Endothelial cell (in vitro differentiated cells): ENCODE measurements at places on chromosomes 1 and 21.

DNA sequence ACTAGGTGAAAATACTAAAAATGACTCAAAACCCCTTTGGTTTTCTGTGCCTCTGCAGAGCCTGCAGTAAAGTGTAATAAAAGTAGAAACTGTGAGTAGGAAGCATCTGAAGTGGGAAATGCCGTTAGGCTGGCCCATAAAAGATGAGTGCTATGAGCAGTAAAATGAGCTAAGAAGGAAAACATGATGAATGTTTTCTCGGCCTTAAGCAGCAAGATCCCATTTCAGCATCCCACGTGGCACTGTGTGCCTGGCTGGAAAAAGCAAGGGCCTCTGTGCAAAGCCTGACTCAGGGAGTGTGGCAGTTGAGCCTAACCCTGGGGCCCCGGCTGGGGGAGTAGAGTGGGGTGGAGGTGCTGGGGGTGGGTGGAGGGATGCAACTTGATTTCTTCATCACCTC lies 109.5 kb downstream of the TBX15 start:
- peaks cover 2% of the 10 kb centered on the region for H3K27me3 ChIP-seq
- no peaks in the 10 kb centered on the region for H3K4me1 ChIP-seq
- H3K36me3 ChIP-seq: peaks cover 12% of the 10 kb centered on the region
- DNase-seq: no peak
- no peak overlapping the region for H3K27ac ChIP-seq

DNA sequence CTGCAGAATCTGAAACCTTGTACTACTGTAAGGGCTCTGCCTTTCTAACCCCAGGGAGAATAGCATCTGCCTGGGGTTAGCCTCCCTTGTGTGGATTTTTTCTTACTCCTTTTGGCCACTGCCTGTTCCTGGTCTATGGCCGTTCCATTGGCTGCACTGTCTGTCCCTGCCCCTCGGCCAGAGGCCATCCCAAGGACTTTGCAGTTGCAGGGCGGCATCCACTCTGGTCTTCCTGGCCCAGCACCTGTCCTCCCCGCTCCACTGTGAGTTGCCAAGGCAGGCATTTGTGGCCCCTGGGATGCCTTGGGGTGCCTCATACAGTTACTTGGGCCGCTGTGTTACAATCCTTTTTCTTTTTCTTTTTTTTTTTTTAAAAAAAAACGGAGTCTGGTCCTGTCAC lies 45.8 kb downstream of the PDE9A start:
- H3K4me1 ChIP-seq: peaks cover 11% of the 10 kb centered on the region
- H3K4me3 ChIP-seq: no peak overlapping the region
- H3K27ac ChIP-seq: no peak overlapping the region
- no peak for DNase-seq

DNA sequence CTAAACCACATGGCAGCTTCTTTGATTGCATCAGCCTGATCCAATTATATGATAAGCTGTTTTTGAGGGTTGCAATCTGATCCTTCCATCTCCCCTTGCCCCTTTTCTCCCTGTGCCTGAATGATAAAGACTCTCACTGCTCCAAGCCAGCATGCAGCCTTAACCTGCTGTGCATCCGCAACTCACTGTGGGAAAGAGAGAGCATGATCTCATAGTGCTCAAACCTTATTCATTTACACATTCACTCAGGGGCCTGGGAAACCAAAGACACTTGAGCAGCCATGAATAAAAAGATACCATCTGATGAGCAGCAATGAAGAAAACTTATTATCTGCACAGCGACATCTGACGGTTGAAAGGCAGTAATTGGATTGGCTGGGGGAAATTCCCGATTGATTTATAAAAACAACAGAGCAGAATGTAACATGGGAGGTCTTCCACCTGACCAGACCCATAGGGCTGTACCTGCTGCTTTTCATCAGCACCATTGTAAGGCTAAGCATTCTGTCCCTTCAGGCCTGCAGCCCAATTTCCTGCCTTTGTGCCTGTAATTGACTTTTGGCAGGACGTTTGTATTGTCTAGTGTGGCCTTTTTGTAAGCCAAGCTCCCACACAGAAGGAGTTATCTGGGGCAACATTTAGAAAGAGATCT lies 62.5 kb downstream of the KIAA0040 start:
- peak; percentile 17 for DNase-seq
- H3K4me1 ChIP-seq: peaks cover 40% of the 10 kb centered on the region
- peaks cover 4% of the 10 kb centered on the region for H3K36me3 ChIP-seq
- peaks cover 6% of the 10 kb centered on the region for H3K27me3 ChIP-seq
- peak overlapping the region; percentile 68 for H3K27ac ChIP-seq

- peaks cover 17% of the 10 kb centered on the region for H3K4me1 ChIP-seq
- peak overlapping the region; percentile 46 for H3K27ac ChIP-seq
- no peak overlapping the region for H3K4me3 ChIP-seq
- H3K36me3 ChIP-seq: no peaks in the 10 kb centered on the region
- DNase-seq: no peak
These were observed 122.5 kb upstream of the CACYBP start for GRCh38 chr1:174877208-174877673.

GRCh38 chr1:220680085-220680687 lies 10.0 kb upstream of the C1orf115 start:
- no peaks in the 10 kb centered on the region for H3K27me3 ChIP-seq
- no peaks in the 10 kb centered on the region for H3K4me1 ChIP-seq
- H3K27ac ChIP-seq: no peak overlapping the region
- DNase-seq: peak; percentile 31

GRCh38 chr1:62194651-62195544 lies at the start of gene L1TD1:
TSS of gene L1TD1 (plus strand) at chr1:62194849. CDS start at chr1:62206629, 11,780 bp downstream.
- H3K27me3 ChIP-seq: peaks cover 6% of the 10 kb centered on the region
- peak within 1 kb of the TSS; percentile 99 for H3K4me3 ChIP-seq
- H3K27ac ChIP-seq: peak within 1 kb of the TSS; percentile 82
- H3K4me1 ChIP-seq: peaks cover 22% of the 10 kb centered on the region
- peaks cover 10% of the 10 kb centered on the region for H3K36me3 ChIP-seq

- H3K4me1 ChIP-seq: peaks cover 61% of the 10 kb centered on the region
- peaks cover 6% of the 10 kb centered on the region for H3K36me3 ChIP-seq
- peak overlapping the region; percentile 86 for H3K4me3 ChIP-seq
- peak overlapping the region; percentile 42 for H3K27ac ChIP-seq
- DNase-seq: no peak
- peaks cover 43% of the 10 kb centered on the region for H3K27me3 ChIP-seq
These were observed 722 bp downstream of the LHX8 start for GRCh38 chr1:75134647-75135572.

- H3K36me3 ChIP-seq: no peaks in the 10 kb centered on the region
- no peak overlapping the region for H3K27ac ChIP-seq
- H3K4me3 ChIP-seq: no peak overlapping the region
These were observed 1.9 kb downstream of the RGS18 start for GRCh38 chr1:192160196-192160595.

DNA sequence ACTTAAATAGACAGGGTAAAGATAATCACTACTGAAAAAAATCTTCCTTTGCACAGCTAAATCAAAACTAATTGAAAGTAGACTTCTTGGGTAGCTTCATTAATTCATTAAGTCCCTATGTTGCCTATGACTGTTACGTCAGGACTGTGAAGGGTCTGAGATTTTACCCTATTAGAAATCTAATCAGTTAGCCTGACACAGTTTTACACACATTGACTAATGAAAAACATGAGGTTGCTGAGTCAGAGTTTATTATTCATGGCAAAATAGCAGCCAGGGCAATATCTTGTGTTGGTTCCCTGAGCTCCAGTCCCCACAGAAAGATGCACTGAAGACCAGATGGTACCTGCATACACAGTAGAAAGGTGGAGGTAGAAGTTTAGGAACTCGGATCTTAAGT lies 262.5 kb upstream of the ZP4 start:
- no peak for DNase-seq
- H3K27ac ChIP-seq: no peak overlapping the region
- H3K27me3 ChIP-seq: peaks cover 2% of the 10 kb centered on the region
- no peak overlapping the region for H3K4me3 ChIP-seq

DNA sequence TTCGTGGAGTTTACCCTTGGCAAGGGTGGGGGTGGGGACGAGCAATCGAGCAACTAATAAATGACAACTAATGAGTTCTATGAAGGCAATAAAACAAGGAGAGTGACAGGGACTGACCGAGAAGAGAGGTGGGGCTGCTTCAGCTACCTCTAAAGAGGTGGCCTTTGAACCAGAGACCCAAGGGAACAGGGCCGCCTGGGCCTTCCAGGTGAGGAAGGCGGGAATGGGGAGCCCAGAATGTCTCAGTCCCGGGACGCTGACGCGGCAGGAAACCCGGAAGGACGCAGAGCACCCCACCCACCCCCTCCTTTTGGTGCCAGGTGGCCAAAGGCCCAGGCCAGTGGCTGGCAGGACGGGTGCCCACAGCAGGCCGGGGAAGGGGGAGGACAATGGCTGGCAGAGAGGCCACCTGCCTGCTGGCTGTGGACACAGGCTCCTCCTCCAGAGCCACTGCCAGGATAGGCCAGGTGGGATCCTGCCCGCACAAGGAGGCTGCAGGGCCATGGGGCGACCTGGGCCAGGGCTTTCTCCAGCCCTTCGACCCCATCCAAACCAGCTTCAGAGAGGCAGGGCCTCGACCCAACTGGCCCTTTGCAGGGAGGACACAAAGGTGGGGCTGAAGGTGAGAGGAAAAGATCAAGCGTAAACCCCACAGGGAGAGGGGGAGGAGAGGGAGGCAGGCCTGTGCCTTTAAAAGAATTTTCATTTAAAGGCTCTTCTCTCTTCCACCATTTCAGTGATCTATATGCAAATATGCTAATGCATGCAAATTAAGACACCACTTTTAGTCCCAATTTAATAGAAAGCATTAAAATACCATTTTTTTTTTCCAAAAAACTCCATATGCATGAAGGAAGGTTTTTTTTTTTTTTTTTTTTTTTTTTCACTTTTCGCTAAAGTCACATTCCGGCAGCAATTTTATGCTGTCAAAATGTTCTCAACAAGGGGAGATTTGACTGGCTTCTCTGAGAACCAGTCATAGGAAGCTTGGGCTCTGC lies 58.1 kb downstream of the CASZ1 start:
- no peaks in the 10 kb centered on the region for H3K4me1 ChIP-seq
- no peak overlapping the region for H3K4me3 ChIP-seq
- H3K27ac ChIP-seq: no peak overlapping the region
- H3K27me3 ChIP-seq: no peaks in the 10 kb centered on the region
- H3K36me3 ChIP-seq: no peaks in the 10 kb centered on the region

DNA sequence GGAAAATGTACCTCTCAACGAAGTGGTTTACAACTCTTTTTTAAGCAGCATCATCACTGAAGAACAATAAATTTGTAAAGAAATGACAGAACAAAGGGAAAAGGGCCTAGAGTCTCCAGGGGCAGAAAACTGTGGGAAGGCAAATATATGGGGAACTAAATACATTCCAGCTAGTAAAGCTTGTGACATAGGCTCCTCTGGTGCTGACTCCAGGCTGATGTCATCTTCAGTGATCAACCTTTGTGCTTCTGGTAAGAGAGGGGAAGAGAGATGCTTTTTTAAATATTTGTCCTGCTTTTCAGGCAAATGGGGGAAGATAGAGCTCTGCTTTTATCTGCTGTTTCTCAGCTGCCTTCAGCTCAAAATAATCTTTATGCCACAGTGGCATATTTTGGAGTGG lies 323.2 kb downstream of the LRRIQ3 start:
- no peaks in the 10 kb centered on the region for H3K36me3 ChIP-seq
- peaks cover 4% of the 10 kb centered on the region for H3K27me3 ChIP-seq
- H3K4me3 ChIP-seq: no peak overlapping the region
- DNase-seq: no peak
- peaks cover 4% of the 10 kb centered on the region for H3K4me1 ChIP-seq

GRCh38 chr1:154623358-154623757 lies 15.4 kb upstream of the ADAR start:
- H3K4me1 ChIP-seq: peaks cover 19% of the 10 kb centered on the region
- H3K4me3 ChIP-seq: no peak overlapping the region
- no peak overlapping the region for H3K27ac ChIP-seq
- DNase-seq: no peak

GRCh38 chr21:45114072-45114471 lies 39.7 kb downstream of the ADARB1 start:
- no peak for DNase-seq
- H3K4me1 ChIP-seq: peaks cover 20% of the 10 kb centered on the region
- H3K27ac ChIP-seq: no peak overlapping the region

- H3K36me3 ChIP-seq: no peaks in the 10 kb centered on the region
- H3K27me3 ChIP-seq: peaks cover 1% of the 10 kb centered on the region
- H3K4me1 ChIP-seq: no peaks in the 10 kb centered on the region
These were observed 622.3 kb upstream of the PLXNA2 start for GRCh38 chr1:208866386-208866955.

DNA sequence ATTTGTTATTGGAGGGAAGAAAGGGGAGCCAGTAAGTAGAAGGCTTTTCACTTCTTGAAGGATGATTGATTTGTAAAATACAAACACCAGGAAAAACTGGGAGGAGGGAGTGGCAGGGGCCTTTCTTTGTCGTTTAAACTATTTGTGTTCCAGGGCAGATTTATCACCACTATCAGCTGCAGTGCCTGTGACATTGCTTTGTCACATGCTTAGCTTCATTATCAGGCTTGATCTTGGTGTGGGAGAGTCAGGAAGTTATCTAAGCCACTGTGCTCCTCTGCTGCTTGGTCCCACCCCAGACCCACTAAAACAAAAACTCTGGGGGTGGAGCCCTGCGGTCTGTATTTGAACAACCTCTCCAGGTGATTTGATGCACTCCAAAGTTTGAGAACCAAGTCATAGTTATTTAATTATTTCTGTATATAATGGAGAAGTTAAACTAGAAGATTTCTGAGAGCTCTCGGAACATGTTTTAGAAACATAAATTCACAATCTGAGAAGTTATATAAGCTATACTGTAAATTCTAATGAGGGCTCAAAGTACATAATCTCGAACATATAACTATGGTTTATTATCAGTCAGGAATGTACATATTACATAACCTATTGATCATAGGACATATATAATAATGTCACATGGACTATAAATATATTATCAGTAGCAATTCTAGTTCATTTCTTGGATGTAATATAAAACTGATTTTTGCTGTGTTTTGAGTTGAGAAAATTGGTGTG lies 87.9 kb downstream of the CDC14A start:
- H3K27me3 ChIP-seq: no peaks in the 10 kb centered on the region
- no peak for DNase-seq
- peak overlapping the region; percentile 67 for H3K27ac ChIP-seq
- H3K36me3 ChIP-seq: peaks cover 4% of the 10 kb centered on the region

GRCh38 chr1:227895828-227896685 lies 51.7 kb downstream of the WNT9A start:
- peaks cover 4% of the 10 kb centered on the region for H3K36me3 ChIP-seq
- no peaks in the 10 kb centered on the region for H3K4me1 ChIP-seq
- DNase-seq: peak; percentile 3
- H3K27ac ChIP-seq: no peak overlapping the region

- peaks cover 5% of the 10 kb centered on the region for H3K27me3 ChIP-seq
- H3K4me3 ChIP-seq: no peak overlapping the region
- no peak for DNase-seq
- H3K4me1 ChIP-seq: peaks cover 8% of the 10 kb centered on the region
These were observed 37.9 kb upstream of the EDEM3 start for GRCh38 chr1:184792450-184792969.

GRCh38 chr1:56028244-56028643 lies 551.1 kb downstream of the PLPP3 start:
- H3K4me3 ChIP-seq: no peak overlapping the region
- H3K36me3 ChIP-seq: no peaks in the 10 kb centered on the region
- H3K27me3 ChIP-seq: peaks cover 2% of the 10 kb centered on the region

DNA sequence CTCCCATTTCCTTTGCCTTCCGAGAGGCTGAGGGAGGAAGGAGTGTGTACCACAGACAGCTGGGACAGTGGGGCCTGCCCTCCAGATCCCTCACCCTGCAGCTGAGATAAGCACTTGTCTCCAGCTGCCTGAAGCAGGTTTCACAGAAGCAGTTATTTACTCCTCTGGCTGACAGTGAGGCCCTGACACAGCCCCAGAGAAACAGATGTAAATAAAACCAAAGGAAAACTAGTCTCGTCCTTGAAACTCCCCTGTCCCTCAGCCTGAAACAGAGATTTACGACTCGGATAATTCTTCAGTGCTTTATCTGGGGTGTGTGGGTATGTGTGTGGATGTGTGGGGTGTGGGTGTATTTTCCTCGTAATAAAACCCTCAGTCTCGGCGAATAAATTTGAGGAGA lies 181.1 kb downstream of the IGSF21 start:
- peaks cover 12% of the 10 kb centered on the region for H3K27me3 ChIP-seq
- H3K27ac ChIP-seq: no peak overlapping the region
- DNase-seq: no peak
- H3K4me1 ChIP-seq: peaks cover 5% of the 10 kb centered on the region
- H3K36me3 ChIP-seq: no peaks in the 10 kb centered on the region
